NCI-H82 (cell line): ENCODE measurements at places on chromosomes 7 and 10.

DNA sequence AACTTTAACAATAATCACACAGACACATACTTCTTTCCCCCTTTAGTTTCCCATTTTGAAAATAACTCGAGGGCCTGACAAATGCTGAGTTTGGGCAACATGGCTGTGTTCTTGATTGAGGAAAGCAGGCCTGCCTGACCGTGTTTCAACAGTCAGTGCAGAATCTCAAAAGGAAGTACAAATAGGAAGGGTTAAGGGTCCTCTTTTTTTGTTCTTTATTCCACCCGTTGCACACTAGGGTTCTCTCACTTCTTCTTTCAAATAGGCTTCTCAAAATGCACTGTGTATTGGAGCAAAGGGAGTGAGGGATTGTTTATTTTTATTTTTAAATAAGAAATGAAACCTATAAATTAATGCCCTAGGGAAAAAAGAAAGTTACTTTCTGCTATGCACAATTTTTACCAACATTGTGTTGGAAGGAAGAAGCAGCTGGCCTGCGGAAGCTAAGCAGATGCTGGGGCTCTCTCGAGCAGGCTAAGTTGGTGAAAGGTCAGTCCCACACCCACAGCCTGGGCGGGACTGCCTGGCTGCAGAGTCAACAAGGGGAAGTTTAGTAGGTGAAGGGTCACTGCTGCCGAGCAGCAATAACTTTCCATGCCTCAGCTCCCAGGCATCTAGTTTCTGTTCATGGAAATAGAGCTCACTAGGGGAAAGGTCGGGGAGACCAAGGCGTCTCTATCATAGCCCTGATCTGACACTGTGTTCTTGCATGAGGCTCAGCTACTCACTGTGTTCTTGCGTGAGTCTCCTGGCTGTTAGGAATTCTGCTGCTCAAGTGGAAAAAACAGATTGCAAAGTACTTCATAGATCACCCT, 12.2 kb upstream of the PDK4 start:
- peak; percentile 71 for DNase-seq

DNA sequence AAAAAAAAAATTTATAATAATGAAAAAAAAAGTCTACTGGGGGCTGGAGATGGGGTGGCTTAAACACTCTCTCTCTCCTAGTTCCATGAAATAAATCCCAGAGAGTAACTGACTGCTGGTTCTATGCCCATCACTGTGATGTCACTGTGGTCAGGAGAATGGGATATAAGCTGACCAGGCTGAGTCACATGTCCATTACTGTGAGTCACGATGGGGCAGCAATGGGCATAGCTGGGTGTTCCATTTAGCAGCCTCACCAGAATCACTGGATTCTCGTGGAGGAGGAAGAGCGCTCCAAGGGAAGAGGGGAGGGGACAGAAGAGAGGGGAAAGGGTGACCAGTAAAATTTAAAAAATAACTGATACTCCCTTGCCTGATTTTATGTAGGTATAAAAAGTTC, 37.1 kb downstream of the MASTL start:
- DNase-seq = no peak

- DNase-seq = no peak
Measured at GRCh38 chr10:43074827-43075611, 1.9 kb upstream of the RET start.

DNA sequence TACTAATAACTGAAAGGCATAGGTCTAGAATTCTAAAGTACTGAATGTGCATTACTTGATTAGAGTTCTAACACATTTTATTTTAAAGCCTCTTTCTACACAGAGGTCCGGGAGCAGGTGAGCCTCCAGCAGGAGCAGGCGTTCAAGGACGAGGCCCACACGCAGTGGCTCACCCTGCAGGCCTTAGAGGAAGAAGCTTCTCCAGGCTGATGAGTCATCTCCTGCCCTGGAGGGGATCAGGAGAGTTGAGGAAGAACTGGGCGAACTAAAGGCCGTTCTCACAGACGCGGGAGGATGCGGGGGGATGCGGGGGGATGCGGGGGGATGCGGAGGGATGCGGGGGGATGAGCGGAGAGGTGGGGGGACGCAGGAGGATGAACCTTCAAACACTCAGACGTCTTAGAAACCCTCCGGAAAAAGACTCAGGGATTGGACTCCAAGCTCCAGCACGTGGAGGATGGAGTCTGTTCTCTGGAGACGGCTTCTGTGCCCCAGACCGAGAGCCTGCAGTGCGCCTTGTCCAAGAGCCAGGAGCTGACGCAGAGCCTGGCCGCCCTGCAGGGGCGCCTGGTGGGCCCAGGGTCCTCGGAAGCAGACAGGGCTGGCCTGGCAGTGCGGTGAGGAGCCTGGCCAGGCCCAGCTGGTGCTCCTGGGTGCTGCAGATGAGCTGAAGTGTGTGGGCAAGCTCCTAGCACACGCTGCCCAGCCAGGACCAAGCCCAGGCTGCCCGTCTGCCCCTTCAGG, 433.7 kb upstream of the TPK1 start:
- DNase-seq = no peak

- DNase-seq = no peak
Measured at GRCh38 chr7:89123871-89124270, 328.3 kb upstream of the TEX47 start.
